ENCODE measurements at places on chromosomes 6 and 20.

DNA sequence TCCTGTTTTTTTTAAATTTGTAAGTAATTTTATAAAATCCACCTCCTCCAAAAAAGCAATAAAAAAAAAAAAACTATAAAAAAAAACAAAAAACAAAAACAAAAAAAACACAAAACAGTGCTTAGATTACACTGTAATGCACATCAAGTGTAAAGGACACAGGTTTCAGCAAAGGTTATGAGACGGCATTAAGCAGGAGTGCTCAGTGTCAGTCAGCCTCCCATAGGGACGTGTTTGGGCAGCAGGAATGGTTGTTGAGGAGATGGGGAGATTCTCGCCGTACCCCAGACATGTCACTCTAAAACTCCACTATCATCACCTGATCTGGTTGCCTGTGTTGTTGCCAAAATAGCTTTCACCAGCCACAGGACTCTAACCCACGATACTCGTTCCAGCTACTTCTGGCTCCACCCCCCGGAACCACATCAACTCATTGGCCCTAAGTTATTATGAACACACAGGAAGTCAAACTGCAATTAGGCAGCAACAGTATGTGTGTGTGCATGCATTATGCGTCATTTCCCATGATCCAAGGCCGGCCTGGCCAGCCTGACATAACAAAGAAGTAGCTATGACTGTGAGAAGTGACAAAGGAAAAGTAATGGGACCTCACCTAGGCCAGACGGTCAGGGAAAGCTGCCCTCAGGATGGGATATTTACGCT lies 28.7 kb downstream of the ECT2L start:
- DNase-seq, result no peak

GRCh38 chr6:107965746-107966145 lies 7.7 kb upstream of the SEC63 start:
- no peak for DNase-seq

GRCh38 chr6:33632558-33633039 lies 11.5 kb downstream of the ITPR3 start:
- DNase-seq, result no peak

DNA sequence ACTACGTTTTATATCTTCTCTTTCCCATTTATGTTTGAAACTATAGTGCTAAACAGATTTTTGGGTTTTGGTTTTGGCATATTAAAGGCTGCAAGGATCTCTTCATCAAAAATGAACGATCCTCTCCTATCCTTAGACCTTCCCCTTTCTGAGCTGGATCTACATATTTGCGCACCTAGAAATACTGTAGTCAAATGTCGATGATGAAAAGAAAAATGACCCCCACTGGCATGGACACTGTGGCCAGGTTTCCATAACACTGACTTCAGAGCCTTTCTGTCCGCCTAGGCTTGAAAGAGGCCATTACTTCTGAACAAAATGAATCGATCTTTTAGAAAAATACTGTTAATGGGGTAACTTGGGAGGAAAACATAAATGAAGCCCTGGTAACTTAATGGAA lies 5.8 kb downstream of the FLRT3 start:
- DNase-seq, result no peak

GRCh38 chr20:53656293-53657202 lies 62.9 kb upstream of the ZNF217 start:
- DNase-seq, result no peak

DNA sequence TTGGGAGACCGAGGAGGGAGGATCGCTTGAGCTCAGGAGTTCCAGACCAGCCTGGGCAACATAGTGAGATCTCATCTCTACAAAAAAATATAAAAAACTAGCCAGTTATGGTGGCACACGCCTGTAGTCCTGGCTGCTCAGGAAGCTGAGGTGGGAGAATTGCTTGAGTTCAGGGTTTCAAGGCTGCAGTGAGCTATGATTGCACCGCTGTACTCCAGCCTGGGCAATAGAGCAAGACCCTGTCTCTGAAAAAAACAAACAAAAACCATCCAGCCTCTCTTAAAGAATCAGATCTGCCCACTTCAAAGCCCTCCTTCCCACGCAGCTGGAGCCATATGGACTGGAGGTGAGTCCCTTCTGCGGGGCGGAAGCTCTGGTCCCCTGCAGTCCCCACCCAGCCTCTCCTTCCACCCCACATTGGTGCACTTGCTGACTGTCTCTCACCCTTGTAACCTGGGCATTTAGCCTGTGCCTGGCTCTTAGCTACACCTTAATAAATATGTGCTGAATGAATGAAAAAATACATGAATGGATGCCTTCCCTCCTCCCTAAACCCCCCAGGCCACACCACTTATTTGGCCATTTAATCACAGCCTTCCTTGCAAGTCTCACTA lies 7.2 kb upstream of the PARD6B start:
- DNase-seq, result no peak

DNA sequence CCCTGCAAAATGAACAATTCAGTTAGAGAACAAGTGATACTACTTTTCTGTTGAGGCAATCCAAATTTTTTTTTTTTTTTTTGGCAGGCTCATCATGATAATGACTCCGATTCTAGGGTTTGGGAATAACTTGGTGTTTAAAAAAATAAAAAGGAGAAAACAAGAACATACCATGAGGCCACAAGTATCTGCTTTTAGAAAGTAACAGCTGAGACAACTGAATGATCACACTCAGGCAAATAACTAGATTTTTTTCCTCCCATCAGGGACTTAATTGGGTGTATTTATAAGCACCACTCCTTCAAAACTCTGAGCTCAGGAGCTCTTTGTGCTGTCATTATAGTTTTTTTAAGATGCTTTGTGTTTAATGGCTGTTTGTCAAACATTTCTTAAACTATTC lies 29.6 kb downstream of the PAK5 start:
- no peak for DNase-seq

GRCh38 chr6:77178821-77179220 lies 284.5 kb downstream of the HTR1B start:
- peak; percentile 30 for DNase-seq
